ENCODE measurements at places on chromosomes 16 and 17. TPM values are rescaled to one million over a fixed set of nuclear protein-coding genes. Genes with fewer than 3 reads are reported as not detected.

Gene NACA2
- not detected for total RNA-seq

Gene KRT12
- total RNA-seq = not detected

GRCh38 chr17:28725166-28725659, 820 bp downstream of the TLCD1 start:
- no peak for DNase-seq
- H3K36me3 ChIP-seq = peaks cover 31% of the 10 kb centered on the region
- H3K27ac ChIP-seq = peak overlapping the region; percentile 97
- peak overlapping the region; percentile 91 for H3K4me3 ChIP-seq
- H3K27me3 ChIP-seq = no peaks in the 10 kb centered on the region

- no peak overlapping the region for H3K4me3 ChIP-seq
- peaks cover 10% of the 10 kb centered on the region for H3K4me1 ChIP-seq
- DNase-seq = no peak
- peaks cover 31% of the 10 kb centered on the region for H3K27me3 ChIP-seq
- H3K27ac ChIP-seq = no peak overlapping the region
Observed at GRCh38 chr17:76865174-76865573, 3.0 kb upstream of the MGAT5B start.

DNA sequence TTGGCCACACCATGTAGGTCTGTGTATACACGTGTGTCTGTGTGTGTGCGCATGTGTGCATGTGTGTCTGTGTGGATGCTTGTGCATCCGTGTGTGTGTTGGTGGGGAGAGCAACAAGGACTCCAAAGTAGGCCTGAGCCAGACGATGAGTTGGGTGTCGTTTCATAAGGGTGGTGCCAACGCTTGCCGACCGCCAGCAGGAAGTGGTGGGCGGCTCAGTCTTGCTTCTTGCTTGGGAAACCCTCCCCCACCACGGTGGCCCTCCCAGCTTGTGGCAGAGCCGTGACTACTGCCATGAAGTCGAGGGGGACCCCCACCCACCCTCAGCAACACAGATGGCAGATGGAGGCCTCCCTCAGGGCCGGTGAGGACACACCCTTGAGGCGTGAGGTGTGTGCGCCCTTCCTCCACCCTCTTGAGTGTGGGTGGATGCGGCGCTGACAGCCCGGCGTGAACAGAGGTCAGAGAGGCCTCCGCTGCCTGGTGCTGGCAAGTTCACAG, 17.5 kb downstream of the SBK1 start:
- H3K27me3 ChIP-seq = no peaks in the 10 kb centered on the region
- no peak for DNase-seq
- H3K4me1 ChIP-seq = no peaks in the 10 kb centered on the region
- no peak overlapping the region for H3K27ac ChIP-seq
- H3K36me3 ChIP-seq = peaks cover 11% of the 10 kb centered on the region

- H3K27me3 ChIP-seq = peaks cover 17% of the 10 kb centered on the region
- H3K4me1 ChIP-seq = peaks cover 6% of the 10 kb centered on the region
- no peak overlapping the region for H3K4me3 ChIP-seq
- DNase-seq = no peak
- H3K36me3 ChIP-seq = no peaks in the 10 kb centered on the region
- H3K27ac ChIP-seq = no peak overlapping the region
Observed at GRCh38 chr16:75758215-75758614, 31.9 kb upstream of the CPHXL start.
